CD14-positive monocyte (primary cell): ENCODE measurements at places on chromosomes 1 and 21. TPM values are rescaled to one million over a fixed set of nuclear protein-coding genes. Genes with fewer than 3 reads are reported as not detected.

- DNase-seq: no peak
Observed at GRCh38 chr1:7250176-7250575, 464.9 kb downstream of the CAMTA1 start.

DNA sequence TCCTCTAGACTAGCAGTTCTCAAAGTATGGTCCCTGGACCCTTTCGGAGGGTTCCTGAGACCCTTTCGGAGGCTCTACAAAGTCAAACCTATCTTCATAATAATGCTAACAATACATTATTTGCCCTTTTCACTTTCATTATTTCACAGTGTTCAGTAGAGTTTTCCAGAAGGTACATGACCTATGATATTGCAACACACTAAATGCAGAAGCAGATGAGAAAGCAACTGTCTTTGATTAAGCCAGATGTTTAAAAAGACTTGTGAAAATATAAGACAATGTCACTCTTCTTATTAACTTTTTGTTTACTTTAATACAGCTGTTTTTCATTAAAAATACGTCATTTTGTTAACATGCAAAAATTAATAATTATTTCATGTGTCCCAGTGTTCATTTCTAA lies 5.8 kb downstream of the KCNJ10 start:
- no peak for DNase-seq

The SPATC1L gene
- 6.7 and 11.2 TPM in 2 replicates for polyA plus RNA-seq

The SMIM12 gene
- 93.7 TPM for polyA plus RNA-seq

The RERE gene
- polyA plus RNA-seq: 12.8 and 19.4 TPM in 2 replicates
